Natural killer cell treated with Interleukin-12 subunit alpha and Interleukin-12 subunit beta and Interleukin-15 and Interleukin-18, amount 100 ng/mL, for 72 hours (primary cell): ENCODE measurements at places on chromosomes 12 and 14. TPM values are rescaled to one million over a fixed set of nuclear protein-coding genes. Genes with fewer than 3 reads are reported as not detected.

Gene NRDE2
- total RNA-seq = 49.6 TPM

Gene DCAF11
- 96.1 TPM for total RNA-seq

Gene LBHD2
- total RNA-seq = not detected

Gene PHETA1
- total RNA-seq = 2.2 TPM

Gene CLMN
- 2.6 TPM for total RNA-seq

Gene LRRC9
- not detected for total RNA-seq

Gene EIF4B
- 372 TPM for total RNA-seq

Gene LHX5
- not detected for total RNA-seq

Gene IRAK4
- total RNA-seq = 55.1 TPM

Gene TMTC3
- 7.9 TPM for total RNA-seq

Gene COCH
- 1.3 TPM for total RNA-seq

Gene BEGAIN
- not detected for total RNA-seq

Gene MYBPC1
- total RNA-seq = not detected

Gene RTL1
- not detected for total RNA-seq

Gene LRRC10
- not detected for total RNA-seq

Gene PELI2
- total RNA-seq = 2.4 TPM

Gene RND1
- 3.7 TPM for total RNA-seq

Gene SLC10A1
- total RNA-seq = not detected

Gene PIANP
- total RNA-seq = 0.17 TPM

Gene TAS2R31
- 4.8 TPM for total RNA-seq

Gene CLEC9A
- not detected for total RNA-seq

Gene KCNH3
- 0.70 TPM for total RNA-seq

Gene RD3L
- total RNA-seq = not detected

Gene PTPRO
- total RNA-seq = not detected

Gene LALBA
- total RNA-seq = not detected

Gene KRT6C
- not detected for total RNA-seq

Gene CBLN3
- 10.9 TPM for total RNA-seq

Gene OLR1
- not detected for total RNA-seq
